ENCODE measurements at places on chromosomes 16 and 17.

DNA sequence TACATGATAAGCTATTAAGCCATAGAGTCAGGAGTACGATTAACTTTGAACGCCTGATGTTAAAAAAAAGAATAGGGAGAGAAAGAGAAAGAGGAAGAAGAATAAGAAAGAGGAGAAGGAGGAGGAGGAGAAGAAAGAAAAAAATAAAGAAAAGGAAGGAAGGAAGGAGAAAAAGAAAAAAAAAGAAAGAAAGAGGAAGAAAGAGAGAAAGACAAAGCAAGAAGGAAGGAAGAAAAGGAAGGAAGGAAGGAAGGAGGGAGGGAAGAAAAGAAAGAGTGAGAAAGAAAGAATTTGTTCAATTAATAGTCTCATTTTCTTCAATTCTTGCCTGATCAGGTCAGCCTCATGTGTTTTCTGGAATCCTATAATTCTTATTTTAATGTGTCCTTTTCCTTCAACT lies 33.7 kb downstream of the HS3ST2 start:
- DNase-seq: no peak

DNA sequence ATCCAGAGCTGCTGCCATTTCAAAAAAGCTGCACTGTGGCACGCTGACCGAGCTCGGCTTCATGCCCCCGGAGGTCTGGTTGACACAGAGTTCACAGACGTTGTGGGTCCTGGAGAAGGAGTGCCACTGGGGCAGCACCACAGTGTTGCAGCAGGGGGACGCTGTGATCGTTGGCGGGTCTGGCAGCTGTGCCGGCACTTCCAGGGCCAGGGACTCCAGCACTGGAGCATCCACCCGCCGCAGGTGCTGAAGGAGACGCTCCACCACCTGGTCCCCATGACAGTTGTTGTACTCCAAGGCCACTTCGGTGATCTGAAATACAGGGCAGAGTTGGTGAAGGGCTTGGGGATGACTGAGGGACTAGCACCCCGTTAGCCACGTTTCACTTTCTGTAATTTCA lies 23.5 kb downstream of the SNN start:
- DNase-seq: no peak

GRCh38 chr17:35866341-35866950 lies 2.2 kb downstream of the HEATR9 start:
- DNase-seq: no peak

- DNase-seq: peak; percentile 70
Measured at GRCh38 chr17:76524598-76525512, 12.7 kb downstream of the CYGB start.

- no peak for DNase-seq
Measured at GRCh38 chr17:27751622-27752490, 48.5 kb downstream of the NOS2 start.

GRCh38 chr17:27376637-27377547 lies 79.4 kb upstream of the KSR1 start:
- no peak for DNase-seq

GRCh38 chr16:61195006-61195405 lies 841.2 kb downstream of the CDH8 start:
- DNase-seq: no peak

- no peak for DNase-seq
Measured at GRCh38 chr16:72930396-72930795, 117.5 kb downstream of the ZFHX3 start.

GRCh38 chr17:61461967-61462718 lies 9.9 kb downstream of the TBX4 start:
- peak; percentile 15 for DNase-seq

DNA sequence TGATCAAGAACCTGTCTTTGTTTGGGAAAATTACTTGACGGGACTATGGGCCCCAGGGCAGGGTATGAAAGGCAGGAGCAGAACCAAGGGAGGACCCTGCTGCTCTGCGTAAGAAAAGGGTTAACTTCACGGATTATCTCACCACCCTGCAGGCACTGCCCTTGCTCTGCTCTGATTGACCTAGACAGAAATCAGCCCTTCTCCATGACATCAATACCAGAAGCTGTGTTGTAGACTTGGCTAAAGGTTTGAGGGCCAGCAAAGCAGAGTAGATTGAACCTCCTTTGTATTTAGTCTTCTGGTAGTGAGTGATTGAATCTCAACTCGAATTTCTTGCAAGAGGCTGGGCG lies 52.9 kb upstream of the ETV4 start:
- DNase-seq: no peak

- no peak for DNase-seq
Measured at GRCh38 chr16:19748389-19749168, 30.5 kb downstream of the IQCK start.

DNA sequence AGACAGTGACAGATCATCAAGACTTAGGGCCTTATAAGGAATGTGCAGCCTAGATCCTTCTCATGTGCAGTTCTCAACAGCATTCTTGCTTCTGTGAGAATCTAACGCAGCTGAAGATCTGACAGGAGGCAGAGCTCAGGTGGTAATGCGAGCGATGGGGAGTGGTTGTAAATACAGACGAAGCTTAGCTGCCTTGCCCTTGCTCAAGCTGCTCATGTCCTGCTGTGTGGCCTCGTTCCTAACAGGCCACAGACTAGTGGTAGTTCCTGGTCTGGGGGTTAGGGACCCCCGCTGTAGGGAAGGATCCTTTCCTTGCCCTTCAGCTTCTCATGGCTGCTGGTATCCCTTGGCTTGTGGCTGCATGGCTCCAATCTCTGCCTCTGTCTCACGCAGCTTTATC lies 10.3 kb upstream of the NTN1 start:
- DNase-seq: no peak

DNA sequence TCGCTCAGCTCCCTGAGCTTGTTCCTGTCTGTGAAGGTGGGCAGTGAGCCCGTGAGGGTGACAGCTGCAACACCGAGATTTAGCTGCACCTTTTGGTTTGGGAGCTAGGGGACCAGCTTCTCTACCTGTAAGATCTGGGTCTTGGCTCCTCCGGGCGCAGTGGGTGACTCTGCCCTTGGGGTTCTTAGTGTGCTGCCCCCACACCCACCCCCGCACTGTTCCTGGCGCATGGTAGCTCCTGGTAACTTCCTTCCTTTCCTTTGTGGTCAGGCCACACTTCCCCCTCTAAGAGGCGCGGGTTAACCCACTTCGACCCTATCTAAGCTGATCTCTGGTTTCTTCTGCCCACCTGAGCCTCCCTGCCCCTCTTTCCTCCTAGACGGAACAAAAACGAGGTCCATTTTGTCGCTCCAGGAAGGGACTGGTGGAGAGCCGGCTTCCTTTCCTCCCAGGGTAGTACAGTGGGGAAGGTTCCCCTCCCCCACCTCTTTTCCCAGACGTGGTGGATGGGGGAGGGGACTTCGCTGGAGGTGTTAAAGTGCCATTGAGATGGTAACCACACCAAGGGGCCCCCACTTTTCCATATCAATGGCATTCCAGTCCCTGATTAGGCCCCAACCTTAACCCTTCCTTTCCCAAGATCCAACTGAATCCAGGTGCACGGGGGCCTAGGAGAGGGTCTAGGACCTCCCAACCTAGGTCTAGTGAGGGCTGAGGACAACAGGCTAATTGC lies 4.6 kb upstream of the CLDN9 start:
- no peak for DNase-seq

- peak; percentile 78 for DNase-seq
Measured at GRCh38 chr17:55717898-55718735, 4.5 kb downstream of the TMEM100 start.

DNA sequence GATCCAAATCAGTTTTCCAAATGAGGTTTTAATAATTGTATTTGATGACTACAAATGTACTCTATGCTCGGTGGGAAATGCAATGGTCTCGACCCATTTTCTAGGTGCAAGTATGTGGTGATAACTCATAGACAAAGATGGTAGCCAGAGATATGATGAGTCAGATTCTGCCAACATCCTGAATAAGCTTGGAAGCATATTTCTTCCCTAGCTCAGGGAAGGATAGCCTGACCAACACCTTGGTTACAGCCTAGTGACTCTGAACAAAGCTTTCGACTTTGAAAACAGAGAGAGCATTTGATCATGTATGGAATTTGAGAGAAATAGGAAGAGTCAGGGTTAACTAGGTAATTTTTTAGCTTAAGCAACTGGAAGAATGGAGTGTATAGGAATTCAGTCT lies 128.3 kb upstream of the MYOCD start:
- DNase-seq: no peak

GRCh38 chr16:57689762-57690558 lies 4.6 kb upstream of the DRC7 start:
- DNase-seq: peak; percentile 11

- no peak for DNase-seq
Measured at GRCh38 chr17:64627797-64628196, 34.3 kb downstream of the SMURF2 start.

- no peak for DNase-seq
Measured at GRCh38 chr16:6698548-6698947, 634.1 kb upstream of the RBFOX1 start.

- peak; percentile 67 for DNase-seq
Measured at GRCh38 chr16:89711601-89712273, 9.0 kb downstream of the VPS9D1 start.

- DNase-seq: no peak
Measured at GRCh38 chr17:74860229-74860871, 665 bp upstream of the GRIN2C start.

DNA sequence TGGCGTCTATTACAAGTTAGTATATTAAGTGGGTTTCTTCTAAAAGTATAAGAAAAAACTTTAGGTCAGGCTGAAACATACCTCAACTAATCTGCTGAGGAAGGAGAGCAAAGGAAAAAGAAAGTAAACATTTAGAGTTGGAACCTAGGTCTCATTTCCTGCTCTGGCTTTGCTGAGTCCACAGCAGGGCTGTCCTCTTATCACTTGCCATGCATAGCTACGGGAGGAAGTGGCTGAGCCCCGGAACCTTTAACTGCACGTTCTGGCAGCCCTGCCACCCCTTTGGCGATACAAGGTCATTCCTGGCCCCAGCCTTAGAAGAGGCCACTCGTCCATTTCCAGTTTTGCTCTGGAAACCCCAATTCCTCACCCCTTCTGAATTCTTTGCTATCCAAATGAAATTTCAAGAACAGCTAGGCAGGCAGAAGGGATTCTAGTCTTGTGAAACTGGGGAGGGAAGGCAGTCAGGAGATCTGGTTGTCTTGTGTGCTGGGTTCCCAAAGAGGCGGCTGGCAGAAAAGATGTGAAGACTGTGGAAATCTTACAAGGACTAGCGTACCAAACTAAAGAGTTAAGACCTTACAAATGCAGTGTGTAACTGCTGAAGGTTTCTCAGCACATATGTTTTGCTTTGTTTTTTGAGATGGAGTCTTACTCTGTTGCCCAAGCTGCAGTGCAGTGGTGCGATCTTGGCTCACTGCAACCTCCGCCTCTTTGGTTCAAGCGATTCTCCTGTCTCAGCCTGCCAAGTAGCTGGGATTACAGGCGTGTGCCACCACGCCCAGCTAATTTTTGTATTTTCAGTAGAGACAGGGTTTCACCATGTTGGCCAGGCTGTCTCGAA lies 19.1 kb downstream of the WIPI1 start:
- peak; percentile 8 for DNase-seq

DNA sequence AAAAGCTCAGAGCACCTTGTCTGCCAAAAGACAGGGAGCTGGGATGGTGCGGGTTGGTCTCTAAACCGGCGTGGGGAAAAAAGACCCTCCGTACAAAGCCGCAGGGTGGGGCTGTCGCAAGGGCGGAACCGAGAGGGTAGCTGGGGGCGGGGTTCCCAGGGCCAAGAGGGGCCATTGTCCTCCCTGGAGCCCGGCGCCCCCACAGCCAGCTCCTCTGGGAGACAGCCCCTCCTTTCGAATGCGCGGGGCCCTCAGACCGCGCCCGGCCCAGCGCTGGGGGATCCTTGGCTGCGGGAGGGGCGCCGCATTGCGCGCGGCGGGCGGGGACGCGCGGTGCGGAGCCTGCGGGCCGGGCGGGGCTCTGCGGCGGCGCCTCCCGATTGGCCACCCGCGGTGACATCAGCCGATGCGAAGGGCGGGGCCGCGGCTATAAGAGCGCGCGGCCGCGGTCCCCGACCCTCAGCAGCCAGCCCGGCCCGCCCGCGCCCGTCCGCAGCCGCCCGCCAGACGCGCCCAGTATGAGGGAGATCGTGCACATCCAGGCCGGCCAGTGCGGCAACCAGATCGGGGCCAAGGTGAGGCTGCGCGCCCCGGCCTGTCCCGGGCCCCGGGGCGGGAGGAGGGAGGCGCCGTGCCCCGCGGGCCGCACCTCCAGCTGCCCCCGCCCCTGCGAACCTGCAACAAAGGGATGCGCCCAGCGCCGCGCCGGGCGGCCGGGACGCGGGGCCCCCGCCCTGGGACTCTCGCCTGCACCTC lies at the start of gene TUBB3:
TUBB3 (plus strand) TSS at position 459 of the 756 bp plus-strand sequence; CDS start at position 519, 60 bp downstream.
- DNase-seq: no peak

DNA sequence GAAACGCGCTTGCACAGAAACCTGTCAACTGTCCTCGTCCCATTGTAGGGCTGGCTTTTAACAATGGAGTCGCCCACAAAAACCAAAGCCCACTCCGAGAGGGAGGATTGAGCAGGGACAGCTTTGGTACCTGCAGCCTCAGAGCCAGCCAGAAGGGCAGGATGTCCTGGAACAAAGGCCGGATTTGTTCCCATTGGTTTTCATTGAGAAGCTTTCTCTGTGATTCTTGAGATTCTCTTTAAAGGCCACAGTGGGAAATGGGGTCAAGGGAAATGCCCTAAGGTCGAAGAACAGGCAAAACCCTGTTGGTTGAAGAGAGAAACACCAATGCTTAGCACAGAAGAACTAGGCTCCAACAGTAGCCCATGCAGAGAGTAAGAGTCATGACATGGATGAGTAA lies 65.4 kb downstream of the C16orf78 start:
- no peak for DNase-seq

DNA sequence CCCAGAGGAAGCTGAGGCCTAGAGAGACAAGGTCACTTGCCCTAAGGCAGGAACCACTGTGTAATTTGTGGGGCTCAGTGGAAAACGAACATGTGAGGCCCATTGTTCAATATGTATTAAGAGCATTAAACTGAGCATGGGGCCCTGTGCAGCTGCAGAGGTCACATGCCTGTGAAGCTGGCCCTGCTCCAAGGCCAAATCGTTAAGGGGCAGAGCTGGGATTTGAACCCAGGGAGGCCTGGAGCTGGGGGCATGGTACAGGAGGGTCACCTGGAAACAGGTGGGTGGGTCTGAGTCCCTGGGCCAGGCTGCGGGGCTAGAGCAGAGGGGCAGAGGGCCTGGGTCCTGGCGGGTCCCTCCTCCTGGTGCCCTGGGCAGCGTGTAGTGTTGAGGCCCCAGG lies 19.7 kb downstream of the C16orf74 start:
- no peak for DNase-seq

GRCh38 chr17:50923611-50924010 lies 57.5 kb upstream of the TOB1 start:
- no peak for DNase-seq

GRCh38 chr16:17304491-17305119 lies 166.2 kb downstream of the XYLT1 start:
- no peak for DNase-seq

DNA sequence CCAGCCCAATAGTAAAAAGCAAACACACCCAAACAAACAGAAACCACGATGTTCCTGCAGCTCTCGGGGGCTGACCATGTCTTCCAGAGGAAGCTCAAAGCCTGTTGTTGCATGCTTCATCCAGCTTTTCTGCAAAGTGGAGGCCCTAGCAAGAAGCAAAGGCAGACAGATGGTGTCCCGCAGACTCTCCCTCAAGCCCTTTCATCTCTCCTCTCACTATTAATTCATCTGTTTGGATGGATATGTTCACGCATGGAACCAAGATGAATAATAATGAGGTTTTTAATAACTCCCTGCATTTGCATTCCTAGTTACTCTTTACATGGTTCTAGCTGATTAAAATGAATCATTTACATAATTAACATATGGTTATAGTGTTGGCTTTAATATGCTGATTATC lies 36.6 kb downstream of the RBFOX1 start:
- no peak for DNase-seq

- DNase-seq: no peak
Measured at GRCh38 chr16:4520913-4521312, 17.7 kb downstream of the CDIP1 start.
